ENCODE measurements at places on chromosomes 3 and 15.

GRCh38 chr3:4432259-4432658, 34.8 kb downstream of the SUMF1 start:
- no peak for DNase-seq

- no peak for DNase-seq
Observed at GRCh38 chr3:147411238-147411814, 2.2 kb downstream of the ZIC1 start.

- no peak for DNase-seq
Observed at GRCh38 chr3:144364737-144365136, 393.1 kb downstream of the DIPK2A start.

- no peak for DNase-seq
Observed at GRCh38 chr3:53158765-53159155, 2.2 kb upstream of the PRKCD start.

DNA sequence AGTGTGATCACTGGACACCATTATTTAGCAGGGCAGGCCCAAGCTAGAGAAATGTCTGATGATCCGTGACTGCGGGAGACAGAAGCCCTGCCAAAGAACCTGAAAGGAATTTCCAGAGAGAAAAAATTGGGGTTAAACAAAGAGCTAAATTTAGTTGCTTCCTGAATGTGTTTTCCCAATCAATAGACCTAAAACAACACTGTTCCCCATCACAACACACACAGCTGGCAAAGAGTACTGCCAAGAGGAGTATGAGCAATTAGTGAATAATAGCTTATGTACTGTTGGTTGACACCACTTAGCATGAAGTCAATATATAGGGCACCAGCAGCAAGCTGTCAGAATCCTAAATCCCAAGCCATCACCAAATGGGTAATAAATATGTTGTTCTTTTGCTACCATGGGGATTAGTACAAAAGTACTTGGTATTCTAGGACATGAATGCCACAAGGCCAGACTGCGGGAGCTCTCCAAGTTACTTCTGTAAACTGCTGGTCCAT, 35.7 kb downstream of the CLK3 start:
- DNase-seq, result no peak

- DNase-seq, result no peak
Observed at GRCh38 chr3:146162561-146162960, 1.6 kb upstream of the PLOD2 start.

DNA sequence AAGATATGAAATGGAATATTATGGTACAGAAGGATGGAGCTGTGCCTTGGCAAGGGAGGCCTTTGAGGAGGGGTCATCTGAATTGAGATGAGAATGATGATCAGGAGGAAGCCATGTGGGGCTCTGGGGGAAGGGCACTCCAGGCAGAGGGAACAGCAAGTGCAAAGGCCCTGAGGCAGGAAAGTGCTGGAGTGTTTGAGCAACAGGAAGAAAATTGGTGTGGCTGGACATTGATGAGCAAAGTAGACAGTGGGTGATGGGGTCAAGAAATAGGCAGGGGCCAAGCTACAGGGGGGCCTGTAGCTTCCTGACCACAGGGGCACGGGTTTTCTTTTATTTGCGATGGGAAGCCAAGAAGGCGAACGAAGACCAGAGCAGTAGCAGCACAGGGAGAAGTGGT, 3.3 kb upstream of the GP9 start:
- DNase-seq, result no peak

DNA sequence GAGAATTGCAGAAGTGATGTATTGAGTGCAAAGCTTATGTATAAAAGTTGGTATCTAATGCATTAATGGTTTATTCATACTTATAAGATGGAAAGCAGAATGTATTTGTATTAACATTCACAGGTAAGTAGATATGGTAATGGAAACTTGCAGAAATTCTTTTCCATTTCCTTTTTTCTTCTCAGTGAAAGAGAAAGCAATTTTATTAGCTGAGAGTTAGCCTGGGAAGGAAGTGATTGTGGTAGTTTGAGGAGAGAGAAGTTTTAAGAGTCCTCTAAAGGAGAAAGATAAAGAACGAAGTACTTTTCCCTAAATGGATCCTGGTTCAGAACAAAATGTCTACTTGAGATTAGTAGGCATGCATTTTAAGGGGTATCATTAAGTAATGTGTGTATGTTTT, 60.1 kb upstream of the OSTN start:
- DNase-seq, result no peak

- no peak for DNase-seq
Observed at GRCh38 chr3:124838963-124839362, 48.2 kb downstream of the ITGB5 start.

GRCh38 chr3:127408022-127408683, 120.3 kb upstream of the PRR20G start:
- DNase-seq, result no peak

- peak; percentile 43 for DNase-seq
Observed at GRCh38 chr3:117439812-117440211, 730.2 kb downstream of the TUSC7 start.

GRCh38 chr3:145522179-145522578, 638.8 kb downstream of the PLOD2 start:
- DNase-seq, result no peak

- DNase-seq, result no peak
Observed at GRCh38 chr3:30577788-30578187, 28.6 kb upstream of the TGFBR2 start.

DNA sequence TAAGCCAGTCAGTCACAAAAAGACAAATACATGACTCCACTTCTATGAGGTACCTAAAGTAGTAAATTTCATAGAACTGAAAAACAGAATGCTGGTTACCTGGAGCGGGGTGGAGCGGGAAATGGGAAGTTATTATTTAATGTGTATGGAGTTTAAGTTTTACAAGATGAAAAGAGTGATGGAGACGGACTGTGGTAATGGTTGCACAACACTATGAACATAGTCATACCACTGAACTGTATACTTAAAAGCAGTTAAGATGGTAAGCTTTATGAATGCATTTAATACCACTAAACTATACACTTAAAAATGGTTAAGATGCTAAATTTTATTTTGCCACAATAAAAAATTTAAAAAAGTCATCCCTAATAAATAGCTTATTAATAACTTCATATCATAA, 23.2 kb downstream of the SFMBT1 start:
- DNase-seq, result no peak

GRCh38 chr3:13884851-13885703, 5.2 kb upstream of the WNT7A start:
- peak; percentile 1 for DNase-seq
